ENCODE measurements at places on chromosomes 12 and 14.

DNA sequence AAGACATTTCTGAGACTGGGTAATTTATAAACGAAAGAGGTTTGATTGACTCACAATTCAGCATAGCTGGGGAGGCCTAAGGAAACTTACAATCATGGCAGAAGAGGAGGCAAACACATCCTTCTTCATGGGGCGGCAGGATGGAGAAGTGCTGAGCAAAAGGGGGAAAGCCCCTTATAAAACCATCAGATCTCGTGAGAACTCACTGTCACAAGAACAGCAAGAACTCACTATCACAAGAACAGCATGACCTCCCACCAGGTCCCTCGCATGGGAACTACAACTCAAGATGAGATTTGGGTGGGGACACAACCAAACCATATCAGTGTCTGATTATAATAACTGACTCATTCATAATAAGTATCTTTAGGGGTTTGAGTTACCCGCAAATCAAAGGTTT, 6.4 kb downstream of the SLC39A9 start:
- no peak for DNase-seq

GRCh38 chr12:68370006-68370590, 37.9 kb upstream of the MDM1 start:
- DNase-seq = no peak

- no peak for DNase-seq
These were observed 70.9 kb upstream of the OTX2 start for GRCh38 chr14:56881181-56881580.

- no peak for DNase-seq
These were observed 160.1 kb downstream of the SUDS3 start for GRCh38 chr12:118536306-118536906.

DNA sequence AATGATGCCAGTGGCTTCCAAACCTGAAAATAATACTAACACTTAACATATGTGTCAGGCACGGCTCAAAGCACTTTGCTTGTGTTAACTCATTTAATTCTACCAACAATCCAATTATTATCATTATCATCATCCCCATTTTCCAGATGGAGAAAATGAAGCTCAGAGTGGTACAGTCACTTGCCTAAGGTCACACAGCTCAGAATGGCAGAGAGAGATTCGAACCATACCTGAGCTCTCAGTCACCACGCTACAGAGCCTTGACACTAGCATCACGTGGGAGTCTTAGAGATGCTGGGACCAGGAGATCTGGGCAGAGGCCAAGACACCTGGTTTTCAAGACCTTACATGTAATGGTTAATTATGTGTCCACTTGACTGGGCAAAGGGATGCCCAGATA, 34.2 kb downstream of the DHX37 start:
- no peak for DNase-seq

- DNase-seq = no peak
These were observed 24.5 kb downstream of the SSH1 start for GRCh38 chr12:108832730-108833354.

GRCh38 chr12:131494216-131494615, 216.7 kb upstream of the SFSWAP start:
- no peak for DNase-seq

GRCh38 chr14:73462048-73462715, 3.8 kb upstream of the NUMB start:
- peak; percentile 91 for DNase-seq

Data from NCI-H1105 treated with DMSO at 0.1 percent for 48 hours (cell line).